ENCODE measurements at places on chromosomes 5 and 9.

- DNase-seq, result no peak
These were observed 4.7 kb downstream of the KLHL3 start for GRCh38 chr5:137731176-137731575.

DNA sequence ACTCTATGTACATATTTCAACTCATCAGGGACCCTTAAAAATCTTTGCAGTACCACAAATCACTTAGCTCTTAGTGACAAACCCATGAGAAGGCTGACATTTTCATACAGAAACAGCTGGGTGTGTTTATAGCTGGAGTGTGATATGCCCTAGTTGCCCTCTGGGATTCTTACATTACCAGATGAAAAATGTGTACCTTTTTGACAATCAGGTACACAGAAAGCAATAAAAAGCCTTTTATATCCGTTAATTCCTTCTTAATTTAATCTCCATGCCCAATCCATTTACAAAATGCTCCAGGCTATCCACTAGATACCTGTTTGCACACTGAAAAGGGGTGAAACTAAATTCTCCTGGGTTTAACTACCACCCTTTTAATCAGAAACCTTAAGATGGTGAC lies 222.9 kb downstream of the KIAA0825 start:
- DNase-seq, result no peak

DNA sequence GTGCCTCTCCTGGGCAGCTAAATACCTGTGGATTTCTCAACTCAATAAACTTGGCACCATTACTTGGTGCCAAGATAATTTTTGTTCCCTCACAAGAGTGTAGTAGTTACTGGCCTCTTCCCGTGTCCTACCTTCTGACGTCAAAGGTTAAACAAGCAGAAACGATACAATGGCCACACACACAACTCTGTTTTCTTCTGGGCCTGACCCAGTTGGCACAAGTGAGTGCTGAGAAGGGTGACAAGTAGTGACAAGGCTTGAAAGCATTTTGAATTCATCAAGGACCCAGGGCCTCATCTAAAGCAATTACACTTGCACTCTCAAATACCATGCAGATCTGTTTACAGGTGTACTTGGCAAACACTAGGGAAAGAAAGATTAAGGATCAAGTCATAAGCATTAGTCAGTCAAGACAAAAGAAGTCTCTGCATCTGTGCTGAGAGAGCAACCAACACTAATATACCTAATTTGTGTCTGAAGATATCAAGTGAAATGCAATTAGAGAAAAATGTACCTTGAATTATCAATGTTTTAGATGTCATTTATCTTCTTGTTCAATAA lies 30.8 kb downstream of the RASEF start:
- no peak for DNase-seq

DNA sequence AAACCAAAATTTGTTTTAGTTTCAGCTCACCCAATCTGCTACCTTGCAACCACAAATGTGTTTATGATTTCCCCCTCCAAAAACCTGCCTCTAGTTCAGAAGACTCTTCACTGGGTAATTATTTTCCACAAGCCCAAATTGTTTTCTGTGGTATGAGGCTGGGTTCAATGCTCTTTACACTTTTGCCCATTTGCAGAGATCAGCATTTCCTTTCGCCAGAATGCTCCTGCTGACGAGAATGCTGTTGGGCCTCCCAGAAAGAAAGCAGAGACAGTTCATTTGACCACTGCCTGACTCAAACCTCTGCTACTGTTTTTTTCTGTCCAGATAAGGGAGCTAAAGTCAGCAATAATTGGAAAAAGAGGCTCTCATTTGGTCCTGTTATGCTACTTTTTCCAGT lies 427.3 kb downstream of the PDE4D start:
- DNase-seq, result no peak

DNA sequence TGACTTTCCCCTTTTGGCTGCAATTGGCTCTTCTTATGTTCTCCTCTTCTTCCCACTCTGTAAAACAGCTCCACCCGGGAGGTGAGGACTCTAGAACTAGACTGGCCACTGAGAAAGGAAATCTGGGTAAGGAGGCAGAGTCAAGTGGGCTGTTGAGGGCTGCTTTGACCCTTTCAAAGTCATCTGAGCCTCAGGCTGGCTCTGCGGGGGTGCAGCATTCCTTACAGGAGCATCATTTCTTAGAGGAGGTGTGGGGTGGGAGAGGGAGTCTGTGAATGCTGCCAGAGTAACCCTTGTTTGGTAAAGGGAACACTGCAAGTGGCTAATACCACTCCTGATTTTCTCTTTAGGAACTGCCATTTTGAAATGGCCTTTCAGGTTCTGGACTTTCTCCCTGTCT lies 377.7 kb upstream of the SMARCA2 start:
- no peak for DNase-seq

GRCh38 chr9:82799286-82799685 lies 263.7 kb downstream of the RASEF start:
- no peak for DNase-seq

- no peak for DNase-seq
These were observed 1.4 kb downstream of the STING1 start for GRCh38 chr5:139481122-139481533.

Measured in fibroblast of the conjunctiva (primary cell).